LoVo (cell line): ENCODE measurements at places on chromosomes 7 and 10.

DNA sequence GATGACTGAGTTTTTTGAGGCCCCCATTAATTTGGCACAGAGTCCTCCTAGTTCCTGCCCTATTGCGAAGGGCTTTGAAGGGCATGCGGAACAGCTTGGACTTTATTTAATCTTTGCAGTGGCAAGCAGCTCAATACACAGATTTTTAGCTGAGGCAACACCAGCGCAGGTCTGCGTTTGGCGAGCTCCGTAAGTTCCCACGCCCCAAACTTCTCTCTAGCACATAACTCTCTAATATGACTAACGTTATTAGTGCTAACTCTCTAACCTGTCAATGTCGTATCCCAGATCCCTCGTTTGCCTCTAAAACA, 366 bp upstream of the TAF3 start:
- DNase-seq: no peak

- DNase-seq: no peak
Measured at GRCh38 chr7:15937571-15937970, 251.1 kb upstream of the MEOX2 start.

DNA sequence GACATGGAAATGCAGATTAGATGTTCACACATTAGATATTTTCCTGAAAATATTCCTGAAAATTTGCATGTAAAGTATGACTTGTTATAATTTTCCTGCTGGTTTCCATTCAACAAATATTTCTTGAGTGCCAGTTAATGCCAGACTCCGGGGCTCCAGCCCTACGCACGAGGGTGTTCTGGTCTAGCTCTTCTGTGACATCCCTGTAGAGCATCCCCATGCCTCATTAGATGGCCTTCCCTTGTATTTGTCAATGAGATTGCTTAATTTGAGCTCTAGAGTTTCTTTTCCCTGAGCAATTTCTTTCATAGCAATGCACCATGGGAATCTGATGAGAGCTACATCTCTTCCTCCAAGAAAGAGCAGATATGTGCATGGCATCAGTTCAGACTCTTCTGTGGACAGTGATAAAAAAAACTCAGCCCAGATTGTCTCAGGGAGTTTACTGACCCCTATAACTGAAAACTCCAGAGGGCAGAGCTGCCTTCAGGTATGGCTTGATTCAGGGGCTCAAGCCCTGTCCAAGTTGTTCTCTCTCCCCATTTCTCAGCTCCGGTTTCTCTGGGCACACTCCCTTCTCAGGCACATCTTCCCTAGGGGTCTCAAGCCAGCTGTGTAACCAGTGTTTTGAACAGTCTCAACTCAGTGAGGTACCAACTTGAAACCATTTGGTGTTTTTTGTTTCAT, 96.7 kb downstream of the PARP12 start:
- DNase-seq: no peak

DNA sequence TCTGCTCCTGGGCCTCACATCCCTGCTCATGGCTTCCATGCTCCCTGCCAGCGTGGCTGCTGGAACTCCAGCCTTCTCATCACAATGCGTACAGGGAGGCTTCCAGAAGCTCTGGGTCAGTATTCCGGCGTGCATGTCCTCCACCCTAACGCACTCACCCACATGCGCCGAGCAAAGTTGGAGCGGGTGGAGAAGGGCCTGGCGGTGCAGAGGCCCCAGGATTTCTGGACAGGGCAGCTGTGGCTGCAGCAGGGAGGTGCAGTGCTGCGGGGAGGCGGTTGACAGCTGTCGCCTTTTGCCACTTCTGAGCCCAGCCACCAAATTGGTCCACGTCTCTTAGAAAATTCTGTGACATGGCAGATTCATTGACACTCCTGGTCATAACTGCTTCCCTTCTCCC, 33.6 kb upstream of the FAM20C start:
- no peak for DNase-seq

DNA sequence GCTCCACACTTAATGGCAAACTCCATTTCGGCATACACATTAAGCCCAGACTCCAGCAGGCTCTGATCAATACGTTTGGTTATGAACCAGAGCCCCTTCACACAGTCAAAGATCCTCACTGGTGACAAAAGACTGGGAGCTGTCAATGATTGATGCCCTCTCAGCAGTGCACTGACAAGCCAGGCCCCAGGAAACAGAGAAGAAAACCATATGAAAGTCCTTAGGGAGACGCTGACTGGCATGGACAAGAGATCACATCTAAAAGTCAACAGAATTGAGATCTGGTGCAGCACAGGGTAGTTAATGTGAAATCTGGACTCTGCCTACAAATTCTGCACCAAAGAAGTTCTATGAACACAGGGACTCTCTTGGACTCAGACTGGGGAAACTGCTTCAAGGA, 600.9 kb upstream of the NRP1 start:
- DNase-seq: no peak

DNA sequence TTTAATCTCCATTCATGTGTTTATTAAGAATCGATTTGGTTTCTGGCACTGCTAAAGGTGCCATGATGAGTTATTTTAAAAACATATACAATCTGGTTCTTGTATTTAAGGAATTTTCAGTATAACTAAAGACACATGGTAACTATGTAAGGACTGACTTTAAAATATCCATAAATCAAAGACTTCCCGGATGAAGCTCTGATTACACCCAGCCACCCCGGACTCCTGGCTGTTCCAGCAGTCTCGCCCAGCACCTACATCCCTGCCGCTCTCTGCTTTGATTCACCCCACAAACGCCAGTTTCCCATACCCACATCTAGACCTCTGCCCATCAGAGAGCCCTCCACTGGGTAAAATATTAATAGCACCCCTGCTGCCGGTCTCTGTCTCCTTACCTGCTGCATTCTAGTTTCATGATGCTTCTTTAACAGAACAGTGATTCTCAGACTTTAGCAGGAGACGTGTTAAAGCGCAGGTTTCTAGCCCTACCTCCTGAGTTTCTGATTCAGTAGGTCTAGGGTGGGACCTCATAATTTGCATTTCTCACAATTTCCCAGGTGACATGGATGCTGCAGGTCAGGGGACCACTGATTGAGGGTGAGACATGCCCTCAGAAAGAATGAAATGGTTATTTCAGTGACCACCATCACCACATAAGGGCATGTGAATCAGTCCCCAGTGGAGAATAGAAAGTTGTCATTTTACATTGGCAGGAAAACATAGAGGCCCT, 185.7 kb downstream of the KIAA1217 start:
- DNase-seq: no peak

DNA sequence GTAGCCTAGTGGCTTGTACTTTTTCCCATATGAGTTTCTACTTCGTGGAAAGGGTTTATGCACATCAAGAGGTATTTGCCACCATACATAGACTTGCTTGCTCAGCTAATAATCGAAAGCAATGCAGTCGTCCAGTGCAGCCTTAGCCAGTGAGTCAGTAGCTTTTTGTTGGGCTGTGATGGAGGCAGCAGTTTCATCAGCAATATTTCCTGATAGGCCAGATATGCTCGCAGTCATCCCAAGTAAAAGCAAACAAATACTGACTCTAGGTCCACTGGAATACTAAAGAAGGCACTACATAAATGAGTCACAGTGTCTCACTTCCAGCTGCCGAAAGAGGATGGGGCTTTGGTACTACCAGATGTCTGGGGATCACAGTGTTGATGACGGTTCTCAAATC, 2.1 kb upstream of the BNIP3 start:
- DNase-seq: no peak

DNA sequence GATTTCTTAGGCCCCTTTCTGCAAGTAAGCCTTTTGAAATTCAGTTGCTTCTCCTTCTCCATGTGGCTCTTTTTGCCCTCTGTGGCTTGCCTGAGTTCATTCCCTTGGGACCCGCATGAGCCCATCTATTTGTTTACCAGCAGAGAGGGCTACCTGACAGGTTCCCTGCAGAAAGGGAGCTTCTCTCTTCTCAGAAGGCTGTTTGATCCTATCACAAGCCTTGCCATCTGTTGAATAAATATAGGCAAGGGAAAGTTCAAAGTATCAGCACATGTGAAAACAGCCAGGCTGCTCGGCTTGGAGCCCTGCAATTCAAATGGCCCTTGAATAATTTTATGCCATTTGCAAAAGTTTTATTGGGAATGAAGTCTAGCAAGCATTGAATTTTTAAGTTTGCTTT, 720.2 kb upstream of the FZD8 start:
- DNase-seq: no peak

DNA sequence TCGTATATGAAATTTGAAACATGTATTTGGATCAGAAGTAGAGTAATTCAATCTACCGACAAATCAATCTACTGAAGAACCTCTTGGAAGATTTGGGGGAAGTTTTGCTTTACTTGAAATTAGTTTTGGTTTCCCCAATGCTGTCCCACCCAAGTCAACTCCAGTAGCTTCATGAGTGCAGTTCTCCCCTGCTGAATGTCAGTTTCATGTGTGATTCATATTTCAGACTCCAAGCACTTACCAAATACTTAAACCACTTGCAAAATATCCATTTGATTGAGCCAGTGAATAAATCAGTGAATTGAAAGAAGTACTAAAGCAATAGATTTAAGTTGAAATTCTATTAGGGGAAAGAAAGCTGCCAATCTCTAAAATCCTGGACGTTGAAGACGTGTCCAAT, 9.3 kb downstream of the CALML5 start:
- no peak for DNase-seq

GRCh38 chr7:35697414-35698175, 2.7 kb upstream of the HERPUD2 start:
- peak; percentile 30 for DNase-seq

DNA sequence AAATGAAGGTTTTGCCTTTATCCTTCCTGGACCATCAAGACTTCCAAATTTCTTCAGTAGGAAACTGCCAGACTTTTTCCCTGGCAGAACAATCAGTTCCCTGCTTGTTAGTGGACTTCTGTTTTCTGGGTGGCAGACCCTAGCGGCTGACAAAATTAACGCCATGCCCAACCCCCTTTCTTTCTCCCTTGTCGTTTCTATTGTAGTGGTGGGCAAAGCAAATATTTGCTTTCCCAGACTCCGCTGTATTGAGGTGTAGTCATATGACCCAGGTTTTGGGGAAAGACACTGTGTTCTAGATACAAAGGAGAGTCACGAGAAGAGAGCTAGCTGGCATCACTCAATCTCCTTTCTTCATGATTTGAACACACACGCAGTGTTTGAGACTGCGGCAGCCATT, 7.7 kb downstream of the PON2 start:
- DNase-seq: no peak

DNA sequence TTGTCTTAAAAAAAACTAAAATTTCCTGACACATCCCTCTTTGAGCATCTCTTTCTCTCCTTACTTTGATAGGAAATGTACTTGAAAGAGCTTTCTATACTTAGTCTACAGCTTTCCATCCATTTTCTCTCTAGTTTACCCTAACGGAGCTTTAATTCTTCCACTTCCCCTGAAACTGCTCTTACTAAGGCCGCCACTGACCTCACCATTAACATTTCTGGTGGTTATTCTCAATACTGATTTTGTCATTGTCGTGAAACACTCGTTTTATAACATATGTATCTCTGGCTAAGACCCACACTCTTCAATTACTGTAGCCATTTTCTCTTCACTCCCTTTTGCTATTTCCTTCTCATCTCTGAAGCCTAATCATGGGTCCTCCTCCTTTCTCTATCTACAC, 262.0 kb upstream of the FERD3L start:
- no peak for DNase-seq

DNA sequence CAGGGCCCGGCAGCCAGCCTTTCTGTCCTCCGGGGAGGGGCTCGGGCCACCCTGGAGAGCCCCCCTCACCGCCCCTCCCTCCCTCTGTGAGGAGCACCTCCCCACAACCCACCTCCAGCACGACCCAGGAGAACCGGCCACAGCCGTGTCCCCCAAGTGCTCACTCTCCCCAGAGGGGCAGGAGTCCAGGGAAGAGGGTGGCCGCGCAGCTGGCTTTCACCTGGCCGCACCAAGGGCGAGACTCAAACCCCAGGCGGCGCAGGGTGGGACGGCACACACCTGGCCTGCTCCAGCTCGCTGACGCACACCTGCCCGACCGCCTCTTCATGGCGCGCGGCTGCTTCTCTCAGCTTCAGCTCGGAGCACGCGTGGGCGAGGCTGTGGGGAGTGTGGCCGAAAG, 73.4 kb downstream of the CFAP46 start:
- no peak for DNase-seq

GRCh38 chr10:78205457-78206016, 171.9 kb downstream of the RPS24 start:
- no peak for DNase-seq

- DNase-seq: peak; percentile 37
Measured at GRCh38 chr10:89332123-89332633, 4.4 kb downstream of the IFIT3 start.

DNA sequence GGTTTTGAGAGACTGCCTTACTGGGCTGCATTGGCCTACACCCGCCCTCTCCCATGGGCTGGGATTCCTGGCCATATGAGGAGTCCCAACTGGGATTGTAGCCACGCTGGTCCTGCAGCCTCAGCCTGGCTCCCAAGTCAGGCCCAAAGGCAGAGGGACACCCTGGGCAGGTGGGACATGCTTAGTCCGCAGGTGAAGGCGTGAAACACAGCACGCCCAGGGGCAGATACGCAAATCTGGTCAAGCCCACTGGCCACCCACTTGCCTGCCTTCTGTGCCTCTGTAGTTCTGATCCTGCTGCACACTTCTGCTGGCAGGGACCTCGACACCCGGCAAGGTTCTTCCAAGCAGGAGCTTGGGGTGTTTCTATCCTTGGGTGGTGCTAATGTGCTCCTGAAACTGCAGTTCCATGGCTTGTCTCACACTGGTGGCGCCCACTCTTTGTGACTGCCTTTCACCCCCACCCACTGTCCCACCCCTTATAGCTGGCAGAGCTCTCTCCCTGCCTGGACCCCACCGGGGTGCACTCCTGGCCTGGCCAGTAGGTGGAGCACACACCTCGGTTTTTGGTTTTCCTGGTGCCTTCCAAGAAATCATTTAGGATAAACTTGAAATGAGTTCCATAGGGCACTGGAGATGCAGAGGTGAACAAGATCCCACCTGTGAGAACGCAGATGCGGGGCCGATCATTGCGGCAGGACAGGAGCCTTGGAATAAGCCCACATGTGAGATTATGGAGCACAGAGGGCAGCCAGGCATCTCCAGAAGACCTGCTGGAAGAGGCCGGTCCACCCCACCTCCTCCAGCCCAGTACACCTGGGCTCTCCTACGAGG, 47.9 kb downstream of the MKI67 start:
- peak; percentile 14 for DNase-seq

DNA sequence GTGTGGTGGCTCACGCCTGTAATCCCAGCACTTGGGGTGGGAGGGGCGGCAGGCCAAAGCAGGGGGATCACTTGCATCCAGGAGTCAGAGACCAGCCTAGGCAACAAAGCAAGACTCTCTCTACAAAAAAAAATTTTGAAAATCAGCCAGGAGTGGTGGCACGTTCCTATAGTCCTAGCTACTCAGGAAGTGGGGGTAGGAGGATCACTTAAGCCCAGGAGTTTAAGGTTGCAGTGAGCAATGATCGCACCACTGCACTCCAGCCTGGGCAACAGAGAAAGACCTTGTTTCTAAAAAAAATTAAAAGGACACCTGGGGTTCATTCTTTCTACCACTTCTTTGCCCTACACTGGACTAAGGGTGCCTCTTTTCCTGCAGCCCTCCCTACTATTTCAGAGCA, 15.1 kb downstream of the WAPL start:
- DNase-seq: no peak

- no peak for DNase-seq
Measured at GRCh38 chr10:127162841-127163240, 33.5 kb downstream of the INSYN2A start.

- no peak for DNase-seq
Measured at GRCh38 chr7:95209788-95210187, 114.5 kb downstream of the PON1 start.
